ENCODE measurements at places on chromosomes 7 and 10.
A peak's percentile ranks its signal among the peaks of the same experiment; 100 is the strongest.

- DNase-seq = no peak
Measured at GRCh38 chr7:95169678-95170077, 154.7 kb downstream of the PON1 start.

- no peak for DNase-seq
Measured at GRCh38 chr10:126259760-126260479, 128.4 kb downstream of the ADAM12 start.

DNA sequence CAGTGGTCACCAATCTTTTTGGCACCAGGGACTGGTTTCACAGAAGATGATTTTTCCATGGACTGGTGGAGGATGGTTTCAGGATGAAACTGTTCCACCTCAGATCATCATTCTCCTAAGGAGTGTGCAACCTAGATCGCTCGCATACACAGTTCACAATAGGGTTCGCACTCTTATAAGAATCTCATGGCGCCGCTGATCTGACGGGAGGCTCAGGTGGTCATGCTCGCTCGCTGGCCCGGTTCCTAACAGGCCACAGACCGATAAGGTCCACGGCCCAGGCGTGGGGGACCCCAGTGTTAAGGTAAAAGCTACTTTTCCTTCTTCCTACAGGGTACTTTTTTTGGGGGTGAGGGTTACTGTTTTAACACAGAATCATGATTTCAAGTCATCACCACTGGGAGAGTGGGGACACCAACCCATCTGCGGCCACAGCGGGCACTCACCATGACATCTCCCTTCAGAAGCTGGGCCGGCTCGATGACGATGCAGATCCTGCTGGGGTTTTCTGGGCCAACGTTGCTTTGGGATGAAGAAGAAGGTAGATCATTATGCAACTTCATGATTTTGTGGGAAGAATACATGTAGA, 170.5 kb downstream of the TNS3 start:
- no peak for DNase-seq

DNA sequence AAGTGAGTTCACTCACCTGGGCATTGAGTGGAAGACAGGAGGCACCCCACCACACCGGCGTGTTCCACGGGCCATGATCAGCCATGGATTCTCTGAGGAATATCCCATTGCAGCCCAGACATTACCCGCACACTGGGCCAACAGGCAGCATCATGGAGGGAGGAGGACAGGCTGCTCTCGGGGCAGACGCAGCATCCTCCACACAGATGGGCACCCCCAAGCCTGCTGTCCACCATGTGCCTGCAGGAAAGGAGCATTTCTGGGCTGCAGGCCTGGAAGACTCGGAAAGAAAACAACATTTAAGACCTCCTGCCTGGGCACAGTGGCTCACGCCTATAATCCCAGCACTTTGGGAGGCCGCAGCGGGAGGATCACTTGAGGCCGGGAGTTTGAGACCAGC, 71.0 kb upstream of the SH2B2 start:
- DNase-seq = no peak

GRCh38 chr7:2527505-2528467, 8.2 kb downstream of the LFNG start:
- no peak for DNase-seq

DNA sequence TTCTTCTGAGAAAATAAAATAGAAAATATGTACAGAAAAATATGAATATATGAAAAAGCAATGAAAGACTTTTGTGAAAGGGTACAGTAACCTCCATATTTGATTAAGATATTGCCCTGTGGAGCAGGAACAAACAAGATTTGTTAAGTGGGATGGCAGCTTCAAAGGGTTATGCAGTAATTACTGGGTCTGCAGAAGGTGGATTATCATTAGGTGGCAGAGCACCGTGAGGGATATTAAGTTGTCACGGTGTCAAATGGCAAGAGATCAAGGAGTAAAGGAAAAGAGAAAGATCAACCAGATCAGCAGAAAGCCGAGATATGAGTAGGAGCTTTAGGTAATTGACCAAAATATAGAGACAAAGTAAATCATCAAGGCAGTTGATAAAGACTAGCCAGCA, 44.1 kb downstream of the DGKB start:
- DNase-seq = no peak

- no peak for DNase-seq
Measured at GRCh38 chr10:88901984-88902789, 22.1 kb downstream of the STAMBPL1 start.

DNA sequence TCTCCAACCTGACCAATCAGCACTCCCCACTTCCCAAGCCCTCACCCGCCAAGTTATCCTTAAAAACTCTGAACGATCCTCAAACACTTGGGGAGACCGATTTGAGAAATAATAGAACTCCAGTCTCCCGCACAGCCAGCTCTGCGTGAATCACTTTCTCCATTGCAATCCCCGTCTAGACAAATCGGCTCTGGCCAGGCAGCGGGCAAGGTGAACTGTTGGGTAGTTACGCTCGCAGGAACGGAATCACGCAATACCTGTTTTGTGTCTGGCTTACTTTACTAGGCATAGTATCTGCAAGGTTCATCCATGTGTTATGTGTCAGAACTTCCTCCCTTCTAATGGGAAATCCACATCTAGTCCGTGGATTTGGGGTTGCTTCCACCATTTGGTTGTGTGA, 271.7 kb downstream of the ZMYND11 start:
- no peak for DNase-seq

- DNase-seq = peak; percentile 87
Measured at GRCh38 chr10:98425511-98426352, 10.8 kb upstream of the PYROXD2 start.

GRCh38 chr7:148368562-148368961, 222.0 kb upstream of the C7orf33 start:
- no peak for DNase-seq

GRCh38 chr10:79226391-79227245, 120.7 kb upstream of the PPIF start:
- no peak for DNase-seq

DNA sequence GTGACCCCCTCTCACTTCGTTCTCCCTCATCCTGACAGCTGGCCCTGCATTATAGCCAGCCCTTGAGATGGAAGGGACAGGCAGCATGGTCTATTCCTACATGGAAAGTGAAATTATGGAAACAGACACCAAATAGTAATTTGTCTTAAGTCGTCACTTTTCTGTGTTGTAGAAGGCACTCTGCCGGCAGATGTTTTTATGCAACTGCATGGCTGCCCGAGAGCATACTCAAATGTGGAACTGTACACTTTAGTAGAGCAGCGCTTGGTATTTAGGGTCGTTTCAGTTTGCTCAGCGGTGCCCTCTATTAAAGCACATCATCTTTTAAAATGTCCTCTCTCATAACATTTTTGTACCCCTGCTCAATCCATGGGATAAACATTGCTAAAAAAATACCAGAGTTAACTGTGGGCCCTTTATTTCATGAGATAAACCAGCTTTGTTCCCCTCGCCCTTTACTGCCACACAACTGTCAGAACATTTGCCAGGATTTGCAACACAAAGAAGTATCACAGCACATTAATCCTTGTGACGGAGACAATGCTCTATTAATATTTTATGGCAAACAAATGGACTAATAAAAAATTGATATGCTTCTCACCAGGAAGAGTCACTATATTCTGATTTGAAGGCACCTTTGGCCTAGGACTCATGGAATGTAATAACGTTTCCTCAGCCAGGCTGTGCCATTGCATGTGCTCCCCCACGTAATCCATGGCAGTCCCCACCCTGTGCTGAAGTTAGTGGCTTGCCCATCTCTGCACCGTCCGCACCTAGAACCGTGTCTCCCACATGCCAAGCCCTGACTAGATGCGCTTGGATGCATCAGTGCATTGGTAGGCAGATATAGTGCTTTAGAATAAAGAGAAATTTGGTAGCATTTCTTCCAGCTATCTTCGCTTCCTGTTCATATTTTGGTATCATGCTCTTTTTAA, 221.3 kb downstream of the PAXIP1 start:
- DNase-seq = no peak

- no peak for DNase-seq
Measured at GRCh38 chr7:151894111-151895007, 17.4 kb upstream of the PRKAG2 start.

DNA sequence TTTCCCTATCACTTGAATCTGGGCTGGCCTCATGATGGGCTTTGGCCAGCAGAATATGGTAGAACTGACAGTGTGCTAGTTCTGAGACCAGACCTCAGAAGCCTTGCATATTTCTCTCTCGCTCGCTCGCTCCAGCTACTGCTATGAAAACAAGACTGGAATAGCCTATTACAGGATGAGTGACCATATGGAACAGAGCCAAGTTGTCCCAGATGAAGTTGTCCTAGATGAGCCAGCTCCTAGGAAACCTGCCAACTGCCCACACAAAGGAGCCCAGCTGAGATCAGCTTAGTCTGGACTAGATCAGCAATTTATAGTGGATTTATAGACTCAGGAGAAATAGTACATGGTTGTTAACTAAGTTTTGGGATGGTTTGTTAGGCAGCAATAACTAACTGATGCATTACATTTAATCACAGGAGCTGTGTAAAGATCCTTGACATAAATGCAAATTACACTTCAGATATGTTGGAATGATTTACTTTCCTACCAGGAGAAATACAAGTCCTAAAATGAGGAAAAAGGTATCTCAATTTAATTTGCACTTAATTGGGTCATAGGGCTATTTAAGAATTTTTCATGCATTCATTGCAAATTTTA, 6.8 kb upstream of the HECW1 start:
- no peak for DNase-seq

DNA sequence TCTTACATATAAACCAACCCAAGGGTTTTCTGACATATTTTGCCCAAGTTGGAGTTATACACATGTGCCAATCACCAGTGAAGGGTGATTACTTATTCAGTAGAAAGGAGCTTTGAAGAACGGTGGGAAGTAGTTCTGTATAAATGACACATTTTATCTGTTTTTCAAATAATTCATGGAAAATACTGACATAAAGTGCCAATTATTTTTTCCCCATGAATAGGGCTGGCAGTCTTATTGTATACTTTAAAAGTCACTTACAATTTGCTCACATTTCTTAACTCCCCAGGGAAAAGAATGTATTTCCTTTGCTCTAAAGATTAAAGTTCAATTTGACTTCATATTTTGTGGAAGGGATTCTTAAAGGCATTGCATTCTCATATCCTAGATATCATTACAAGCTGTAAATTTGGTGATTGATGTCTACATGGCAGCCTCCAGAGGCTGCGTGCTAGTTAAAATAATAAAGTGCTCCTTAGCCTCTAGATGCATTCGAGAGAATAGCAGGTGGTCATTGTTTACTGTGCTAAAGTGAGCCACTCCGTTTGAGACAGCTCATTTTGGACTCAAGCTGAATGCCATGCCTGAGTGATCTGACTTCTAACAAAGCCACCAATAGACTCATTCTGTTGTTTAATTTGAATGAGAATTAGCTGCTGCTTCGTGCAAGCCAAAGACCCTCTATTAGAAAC, 148.8 kb upstream of the NRP1 start:
- peak; percentile 29 for DNase-seq

DNA sequence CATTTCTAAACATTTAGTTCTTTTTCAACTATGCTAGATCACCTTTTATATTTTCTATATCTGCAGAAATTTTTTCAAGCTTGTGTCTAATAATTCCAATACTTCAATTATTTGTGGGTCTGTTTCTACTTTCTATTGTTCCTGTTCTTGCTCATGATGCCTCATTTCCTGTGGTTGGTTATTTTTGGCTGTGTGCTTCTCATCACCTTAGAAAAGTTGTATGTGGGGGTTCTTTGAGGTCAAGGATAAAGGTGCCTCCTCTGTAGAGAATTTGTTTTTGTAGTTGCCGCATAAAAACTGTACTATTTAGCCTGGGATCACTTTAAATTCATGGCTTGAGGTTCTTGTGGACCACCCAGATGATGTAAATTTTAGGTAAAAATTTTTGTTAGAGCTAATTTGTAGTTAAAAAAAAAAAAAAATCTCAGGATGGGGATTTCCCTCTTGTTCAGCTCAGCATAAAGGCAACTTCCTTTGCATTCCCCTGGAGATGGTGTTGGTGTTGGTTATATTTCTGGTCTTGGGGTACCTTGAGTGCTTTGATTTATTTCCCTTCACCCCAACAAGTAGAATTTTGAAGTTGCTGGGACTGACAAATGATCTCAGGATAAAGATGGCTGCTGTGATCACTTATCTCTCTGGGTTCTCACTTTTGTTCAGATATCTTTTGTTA, 27.0 kb upstream of the JAZF1 start:
- DNase-seq = no peak

DNA sequence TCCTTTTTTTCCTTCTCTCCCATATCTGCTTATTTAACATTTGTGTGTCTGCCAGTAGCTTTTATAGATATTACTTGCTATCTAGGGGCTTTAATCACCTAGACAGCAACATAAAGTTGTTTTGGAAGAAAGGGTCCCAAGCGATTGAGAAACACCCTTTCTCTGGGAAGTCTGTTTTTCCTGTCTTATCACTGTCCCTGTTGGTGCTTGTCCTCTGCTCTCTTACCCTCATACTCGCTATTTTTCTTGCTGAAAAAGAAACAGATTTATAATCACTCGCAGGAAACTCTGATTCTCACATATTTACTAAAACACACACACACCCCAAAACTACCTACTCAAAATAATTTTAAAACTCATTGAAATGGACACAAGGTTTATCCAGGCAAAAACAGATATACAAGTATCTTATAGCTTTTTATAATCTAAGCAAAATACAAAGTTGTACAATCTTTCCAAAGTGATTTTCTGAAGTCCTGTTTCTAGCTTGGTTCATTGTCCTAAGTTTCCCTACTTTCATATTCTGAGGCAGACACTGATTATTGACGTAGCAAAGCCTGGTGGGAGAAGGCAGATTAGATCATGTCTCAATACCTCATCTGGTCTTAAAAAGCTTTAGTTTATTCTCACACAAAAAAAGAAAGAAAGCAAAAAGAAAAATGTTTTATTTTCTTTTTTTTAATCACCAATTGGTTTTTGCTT, 157.3 kb downstream of the CACNA2D1 start:
- DNase-seq = no peak

DNA sequence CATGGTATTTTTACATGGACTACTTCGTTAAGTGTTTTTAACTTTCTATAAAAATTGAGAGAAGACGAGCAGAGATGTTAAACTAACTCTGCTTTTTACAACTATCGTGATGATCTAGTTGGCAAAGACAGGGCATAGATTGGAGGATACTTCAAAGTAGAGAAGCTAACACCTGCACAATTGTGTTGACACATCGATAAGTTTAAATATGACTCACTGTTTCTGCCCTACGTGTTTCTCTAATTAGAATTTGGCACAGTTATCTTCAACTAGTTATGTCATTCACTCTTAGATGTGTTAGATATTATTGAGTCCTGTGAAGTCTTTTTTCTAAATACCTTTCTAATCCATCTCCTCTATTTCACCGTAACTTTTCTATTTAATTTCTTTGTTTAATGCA, 68.5 kb upstream of the FERD3L start:
- DNase-seq = no peak

DNA sequence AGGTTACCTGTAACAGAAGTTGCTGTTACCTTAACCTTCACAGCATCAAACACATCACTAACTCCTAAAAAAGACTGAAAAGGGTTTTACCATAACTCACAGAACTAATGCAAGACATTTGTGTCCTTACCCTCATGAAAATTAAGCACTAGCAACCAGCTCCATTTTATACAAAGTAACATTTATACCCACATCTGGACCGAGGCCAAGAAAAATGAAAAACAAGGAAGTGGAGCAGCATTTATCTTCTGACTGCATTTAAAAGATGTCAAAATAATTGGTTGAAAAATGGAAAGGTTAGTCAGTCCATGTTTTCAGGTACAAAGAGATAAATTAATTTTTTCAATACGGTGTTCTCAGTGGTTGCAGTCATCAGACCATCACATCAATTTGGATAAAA, 3.1 kb upstream of the RBP4 start:
- DNase-seq = no peak

Data from GM23338 (cell line).